Purkinje cell (primary cell): ENCODE measurements at places on chromosomes 1 and 21. TPM values are rescaled to one million over a fixed set of nuclear protein-coding genes. Genes with fewer than 3 reads are reported as not detected.

Gene TMPRSS2
- polyA plus RNA-seq = not detected in 2 replicates

Gene BMP8B
- polyA plus RNA-seq = not detected in 2 replicates

Gene MAN1C1
- 3.5 TPM in 1 of 2 replicates, not detected in the other for polyA plus RNA-seq

Gene IFI44L
- polyA plus RNA-seq = 2.9 and 6.7 TPM in 2 replicates

Gene WDR64
- polyA plus RNA-seq = not detected in 2 replicates
